Stimulated activated CD4-positive, alpha-beta T cell treated with anti-CD3 and anti-CD28 coated beads, Interleukin-1b, Interleukin-23, amount 100 ng/mL, for 1 hour (primary cell): ENCODE measurements at places on chromosomes 5 and 9.

DNA sequence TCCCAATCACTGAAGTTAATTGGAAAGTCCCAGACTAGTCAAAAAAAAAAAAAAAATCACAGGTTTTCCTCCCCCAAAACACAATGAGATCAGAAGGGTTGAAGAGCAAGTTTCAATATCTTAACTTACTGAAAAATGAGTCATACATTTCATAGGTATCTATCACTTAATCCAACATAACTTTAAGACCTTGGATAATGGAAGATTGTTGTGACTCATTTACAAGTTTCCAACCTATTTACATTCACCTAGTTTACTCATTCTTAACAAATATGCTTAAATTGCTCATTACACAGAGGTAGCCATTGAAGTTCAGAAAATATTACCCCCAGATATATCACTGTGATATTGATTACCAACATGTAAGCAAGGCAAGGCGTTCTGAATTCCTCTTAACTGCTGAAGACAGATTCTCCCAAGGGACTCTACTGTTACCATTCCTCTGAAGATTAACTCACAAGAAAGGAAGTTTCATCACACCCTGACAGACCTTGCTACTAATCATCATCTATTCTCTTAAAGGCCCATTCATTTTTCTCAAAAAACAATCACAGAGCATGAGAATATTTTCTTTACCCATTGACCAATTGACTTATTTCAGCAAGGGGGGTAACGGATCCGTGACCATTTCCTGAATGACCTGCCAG, 563.8 kb downstream of the TLE1 start:
- DNase-seq: no peak

- no peak for DNase-seq
Measured at GRCh38 chr5:16625096-16625495, 8.3 kb upstream of the RETREG1 start.

DNA sequence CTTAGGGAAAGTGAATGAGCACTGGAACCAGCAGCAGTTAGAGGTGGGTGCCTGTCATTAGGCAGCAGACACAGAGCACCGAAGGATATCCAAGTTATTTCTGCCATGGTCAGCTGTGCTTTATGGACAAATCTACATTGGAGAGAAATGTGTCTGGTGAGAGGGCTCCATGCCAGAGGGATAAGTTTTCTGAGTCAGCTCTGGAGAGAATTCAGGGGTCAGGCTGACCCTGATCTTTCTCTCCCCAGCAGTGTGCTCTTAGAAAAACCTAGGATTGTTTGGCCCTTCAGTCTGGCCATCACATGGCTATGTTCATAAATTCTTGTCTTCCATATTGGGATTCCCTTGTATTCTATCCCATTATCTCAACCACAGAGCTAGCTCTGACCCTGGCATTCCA, 8.9 kb upstream of the IL17B start:
- no peak for DNase-seq

- no peak for DNase-seq
Measured at GRCh38 chr9:83584995-83585394, 37.9 kb upstream of the IDNK start.

DNA sequence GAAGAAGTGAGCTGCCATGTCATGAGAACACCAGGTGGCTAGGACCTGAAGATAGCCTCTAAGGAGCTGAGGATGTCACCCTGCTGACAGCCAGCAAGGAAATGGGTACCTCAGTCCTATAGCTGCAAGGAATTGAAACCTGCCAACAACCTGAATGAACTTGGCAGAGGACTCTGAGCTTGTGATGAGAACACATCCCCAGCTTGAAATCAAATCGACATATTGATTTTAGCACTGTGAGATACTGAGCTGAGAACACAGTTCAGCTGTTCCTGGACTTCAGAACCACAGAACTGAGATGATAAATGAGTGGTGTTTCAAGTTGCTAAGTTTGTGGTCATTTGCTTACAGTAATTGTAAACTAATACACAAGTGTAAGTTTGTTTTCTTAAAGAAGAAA, 5.5 kb upstream of the RASEF start:
- no peak for DNase-seq

- DNase-seq: no peak
Measured at GRCh38 chr9:108434502-108434901, 421.3 kb downstream of the ACTL7B start.

DNA sequence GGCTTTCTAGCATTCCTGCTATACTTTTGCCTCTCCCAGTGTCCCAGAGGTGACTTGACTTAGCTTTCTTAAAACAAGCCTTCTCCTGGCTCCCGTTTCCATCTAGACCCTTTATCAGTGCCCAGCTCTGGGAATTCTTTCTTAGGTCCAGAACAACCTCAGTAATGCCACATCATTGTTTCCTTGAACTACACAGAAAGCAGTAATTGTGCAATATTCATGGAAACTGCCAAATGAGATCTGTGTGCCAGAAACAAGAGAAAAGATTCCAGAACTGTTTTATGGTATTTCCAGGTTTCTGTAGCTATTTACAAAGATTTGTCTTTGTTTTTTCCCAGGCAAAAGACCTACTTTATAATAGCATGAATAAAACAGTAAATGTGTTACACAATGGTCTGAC, 391.3 kb downstream of the SLCO4C1 start:
- DNase-seq: no peak

- no peak for DNase-seq
Measured at GRCh38 chr9:108475813-108476212, 380.0 kb downstream of the ACTL7B start.

DNA sequence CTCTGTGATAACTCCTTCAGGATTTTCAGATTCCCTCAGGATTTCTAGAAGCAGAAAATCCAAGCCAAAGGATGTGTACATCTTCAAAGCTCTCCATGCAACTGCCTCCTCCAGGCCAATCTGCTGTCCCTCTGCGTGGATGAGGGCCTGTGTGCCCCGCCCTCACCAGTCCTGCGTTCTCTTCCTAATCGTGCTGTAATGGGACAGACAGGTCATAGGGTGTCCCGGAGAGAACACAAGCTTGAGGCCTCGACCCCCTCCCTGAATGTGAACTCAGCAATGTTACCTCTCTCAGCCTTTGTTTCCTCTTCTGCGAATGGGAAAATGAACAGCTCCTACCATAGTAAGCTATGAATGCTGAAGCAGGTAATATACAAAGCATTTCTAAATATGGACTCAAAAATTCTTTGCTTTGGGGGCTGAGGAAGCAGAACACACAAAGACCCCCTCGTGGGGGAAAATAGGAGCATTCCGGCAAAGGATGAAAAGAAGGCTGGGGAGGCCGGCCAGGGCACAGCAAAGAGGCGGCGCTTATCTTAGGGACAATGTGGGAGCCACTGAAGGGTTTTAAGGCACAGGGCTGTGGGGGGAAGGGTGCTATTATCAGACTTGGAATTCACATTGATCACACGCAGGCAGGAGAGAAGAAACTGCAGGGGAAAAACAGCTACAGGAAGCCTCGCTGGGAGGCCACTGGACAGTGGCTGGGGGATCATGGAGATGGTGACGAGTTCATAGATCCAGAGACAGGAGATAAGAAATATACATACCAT, 57.2 kb upstream of the FBXW11 start:
- no peak for DNase-seq

- DNase-seq: no peak
Measured at GRCh38 chr5:15286650-15287049, 213.3 kb upstream of the FBXL7 start.

- no peak for DNase-seq
Measured at GRCh38 chr5:144083185-144083584, 87.3 kb downstream of the YIPF5 start.

GRCh38 chr9:110178281-110178680, 29.7 kb downstream of the C9orf152 start:
- no peak for DNase-seq
